ENCODE measurements at places on chromosomes 5 and 9.

- no peak for DNase-seq
Measured at GRCh38 chr9:107024193-107024592, 161.2 kb downstream of the ZNF462 start.

- no peak for DNase-seq
Measured at GRCh38 chr9:123753669-123754258, 176.2 kb downstream of the DENND1A start.

DNA sequence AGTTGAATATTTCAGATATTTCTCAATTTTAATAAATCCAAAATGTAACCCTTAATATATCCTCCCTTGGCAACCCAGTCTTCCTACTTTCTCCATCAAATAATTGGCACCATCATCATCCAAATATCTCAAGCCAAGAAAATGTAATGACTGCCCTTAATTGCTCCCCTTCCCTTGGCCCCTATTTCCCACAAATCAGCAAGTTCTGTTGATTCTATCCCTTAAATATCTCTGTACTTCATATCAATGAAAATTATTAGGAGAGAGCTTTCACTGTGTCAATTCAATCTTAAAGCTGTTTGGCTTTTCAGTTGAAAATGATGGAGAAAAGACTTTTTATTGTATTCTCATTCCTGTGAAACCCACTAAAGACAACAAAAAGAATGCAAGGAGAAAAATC, 349.8 kb downstream of the HINT1 start:
- no peak for DNase-seq

DNA sequence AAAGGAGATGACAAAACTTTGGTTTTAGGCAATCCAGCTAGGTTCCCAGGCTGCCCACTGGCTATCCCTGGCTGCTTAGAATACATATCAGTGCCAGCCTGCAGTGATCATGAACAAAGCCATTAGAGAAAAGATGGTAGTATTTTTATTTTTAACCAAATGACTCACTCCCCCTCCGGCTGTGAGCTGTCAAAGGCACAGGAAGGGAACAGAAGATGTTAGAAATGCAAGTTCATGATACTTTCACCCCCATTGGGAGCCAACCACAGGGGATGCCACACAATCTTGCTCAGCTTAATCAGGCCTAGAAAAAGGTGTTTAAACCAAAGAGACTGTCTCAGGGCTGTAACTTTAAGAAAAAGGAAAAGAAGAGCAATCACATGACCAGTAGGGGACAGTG, 70.3 kb upstream of the ASTN2 start:
- no peak for DNase-seq

DNA sequence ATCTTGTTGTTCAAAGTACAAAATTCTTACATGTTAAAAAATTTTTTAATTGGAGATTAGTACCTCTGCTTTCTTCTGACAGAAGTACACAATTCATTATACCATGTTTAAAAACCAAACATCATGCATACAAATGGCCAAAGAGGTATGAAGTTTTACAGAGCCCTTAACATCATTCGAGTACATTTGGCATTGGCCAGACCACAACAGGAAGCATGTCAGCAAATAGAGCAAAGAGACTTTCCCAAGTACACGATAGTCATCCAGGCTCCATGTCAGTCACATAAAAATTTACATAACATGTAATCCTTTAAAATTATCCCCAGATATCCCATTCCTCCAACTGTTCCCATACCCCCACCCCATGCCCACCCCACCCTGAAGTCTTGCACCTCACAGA, 22.5 kb downstream of the HMGCS1 start:
- DNase-seq: no peak

GRCh38 chr9:134165357-134166315, 1.3 kb upstream of the RNU6ATAC start:
- DNase-seq: peak; percentile 44

- DNase-seq: no peak
Measured at GRCh38 chr5:121726991-121727390, 124.7 kb upstream of the FTMT start.

DNA sequence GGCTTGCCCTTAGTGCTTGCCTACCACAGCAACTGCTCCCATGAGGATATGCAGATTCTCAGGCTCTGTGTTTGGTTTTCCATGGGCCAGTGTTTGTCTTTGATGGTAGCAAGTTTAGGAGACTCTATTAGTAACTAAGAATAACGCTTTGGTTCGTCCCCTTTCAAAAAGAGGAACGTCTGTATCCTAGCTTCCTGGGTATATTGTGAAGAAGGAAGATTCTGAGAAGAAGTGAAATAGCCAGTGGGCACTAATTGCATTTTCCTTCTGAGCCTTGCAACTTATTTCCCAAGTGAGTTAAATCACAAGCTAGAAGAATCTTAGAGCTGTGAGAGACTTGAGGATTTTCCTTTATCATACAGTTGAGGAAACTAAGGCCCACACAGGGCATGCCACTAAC, 376.8 kb downstream of the PIK3R1 start:
- peak; percentile 17 for DNase-seq

GRCh38 chr5:154801083-154801482, 45.9 kb downstream of the LARP1 start:
- DNase-seq: no peak

DNA sequence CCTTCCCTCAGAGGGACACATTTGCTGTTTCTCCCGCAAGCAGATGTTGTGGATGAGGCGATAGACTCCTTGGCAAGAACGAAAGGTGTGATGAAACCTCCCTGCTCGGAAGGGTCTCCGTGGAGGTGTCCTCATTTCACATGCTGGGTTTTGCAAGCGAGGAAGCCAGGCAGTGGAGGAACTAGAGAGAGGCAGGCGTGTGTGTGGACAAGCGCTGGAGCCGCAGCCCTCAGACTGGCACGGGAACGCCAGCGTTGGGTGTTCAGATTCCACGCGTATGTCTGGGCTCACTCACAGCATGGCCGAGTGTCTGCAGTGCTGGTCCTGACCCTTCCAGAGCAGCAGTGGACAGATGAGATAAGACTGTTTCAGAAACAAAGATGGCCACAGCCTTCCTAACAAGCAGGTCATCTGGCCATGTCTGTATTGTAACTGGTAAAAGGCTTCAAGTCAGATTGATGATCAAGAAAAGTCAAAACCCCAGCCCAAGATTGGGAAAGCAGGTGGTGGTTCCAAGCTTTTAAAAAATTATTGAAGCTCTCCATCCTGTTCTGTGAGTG, 35.0 kb upstream of the NCS1 start:
- DNase-seq: no peak
